ENCODE measurements at places on chromosomes 11 and 22. TPM values are rescaled to one million over a fixed set of nuclear protein-coding genes. Genes with fewer than 3 reads are reported as not detected.

The RFPL2 gene
- not detected for total RNA-seq

The HTR3A gene
- total RNA-seq = not detected

- no peak for DNase-seq
Measured at GRCh38 chr11:64263021-64263946, 12.0 kb downstream of the PLCB3 start.

- DNase-seq = no peak
Measured at GRCh38 chr11:64078284-64078683, 42.6 kb downstream of the FLRT1 start.

The OR8H3 gene
- total RNA-seq = not detected

The FADS2 gene
- 25.5 TPM for total RNA-seq

The CNIH2 gene
- 3.2 TPM for total RNA-seq

GRCh38 chr11:93817426-93818348 is 32.7 kb downstream of the VSTM5 start:
- no peak for DNase-seq

DNA sequence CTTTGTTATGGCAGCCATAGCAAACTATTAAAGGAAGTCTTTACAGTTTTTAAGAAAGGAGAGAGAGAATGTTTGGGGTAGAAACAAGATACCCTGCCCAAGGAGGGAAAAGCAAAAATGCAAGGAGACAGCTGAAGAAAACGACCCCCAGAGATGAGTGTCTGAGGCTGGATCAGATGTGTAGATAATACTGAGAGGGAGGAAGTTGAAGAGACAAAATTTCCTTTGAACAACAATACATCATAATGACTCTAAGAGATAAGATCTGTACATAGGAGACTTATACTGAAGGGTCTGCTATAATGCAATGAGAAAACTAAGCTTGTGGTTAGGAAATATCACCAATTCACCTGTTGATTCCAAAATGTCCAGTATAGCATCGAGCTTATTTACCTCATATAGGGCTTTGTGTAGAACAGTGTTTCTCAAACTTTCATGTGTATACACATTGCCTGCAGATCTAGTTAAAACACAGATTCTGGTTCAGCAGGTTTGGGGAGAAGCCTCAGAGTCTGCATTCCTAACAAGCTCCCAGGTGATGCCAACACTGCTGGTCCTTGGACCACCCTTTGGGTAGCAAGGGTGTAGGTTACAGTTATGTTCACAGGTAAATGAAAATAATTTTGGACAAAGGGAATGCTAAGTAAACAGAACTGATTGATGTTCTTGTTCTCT is 5.8 kb upstream of the CEP295 start:
- DNase-seq = no peak

The BTBD18 gene
- total RNA-seq = not detected

- no peak for DNase-seq
Measured at GRCh38 chr22:23913306-23913660, 19.1 kb downstream of the MIF start.

GRCh38 chr11:95571718-95572260 is 217.8 kb downstream of the FAM76B start:
- no peak for DNase-seq

The OR2AG1 gene
- not detected for total RNA-seq

The EMID1 gene
- 2.5 TPM for total RNA-seq

- DNase-seq = no peak
Measured at GRCh38 chr11:2458321-2458720, 13.5 kb downstream of the KCNQ1 start.

DNA sequence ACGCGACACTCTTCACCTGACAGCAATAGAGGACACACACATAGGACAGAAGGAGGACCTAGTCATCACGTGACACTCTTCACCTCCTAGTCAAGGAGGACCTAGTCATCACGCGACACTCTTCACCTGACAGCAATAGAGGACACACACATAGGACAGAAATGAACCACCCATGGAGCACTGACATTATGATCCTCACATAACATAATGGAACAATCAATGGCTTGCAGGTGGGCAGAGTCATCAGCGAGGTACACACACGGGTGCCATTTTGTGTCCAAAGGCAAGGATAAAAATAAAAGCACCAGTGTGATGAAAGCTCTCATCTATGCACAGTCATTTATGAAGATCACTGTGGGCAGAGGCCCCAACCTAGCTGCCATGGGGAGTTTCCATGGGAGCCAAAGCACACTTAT is 354.7 kb downstream of the LARGE1 start:
- no peak for DNase-seq

GRCh38 chr11:84234011-84234410 is 947.8 kb upstream of the CCDC90B start:
- no peak for DNase-seq

DNA sequence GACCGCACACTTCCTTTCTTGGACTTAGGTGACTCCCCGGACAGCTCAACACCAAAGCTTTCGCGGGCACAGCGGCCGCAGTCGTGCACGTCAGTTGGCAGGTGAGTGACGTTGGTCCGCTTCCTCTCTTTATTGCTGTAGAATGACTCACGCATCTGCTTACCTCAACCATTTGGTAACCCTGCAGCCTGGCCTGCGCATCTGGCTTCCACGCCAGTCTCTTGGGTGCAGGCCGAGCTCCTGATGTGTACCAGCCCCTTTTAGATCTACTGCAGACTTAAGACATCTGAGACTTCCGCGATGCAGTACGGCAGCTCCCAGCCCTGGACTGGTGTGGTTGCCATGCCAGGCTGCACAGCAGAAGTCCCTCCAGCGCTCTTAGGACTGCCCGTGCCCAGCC is 12.4 kb upstream of the TRMU start:
- DNase-seq = no peak

GRCh38 chr11:60265373-60266214 is 14.9 kb upstream of the MS4A4A start:
- DNase-seq = no peak
